ENCODE measurements at places on chromosomes 11 and 22.
A peak's percentile ranks its signal among the peaks of the same experiment; 100 is the strongest.

- no peak for DNase-seq
Observed at GRCh38 chr11:62926680-62927455, 5.7 kb upstream of the CHRM1 start.

DNA sequence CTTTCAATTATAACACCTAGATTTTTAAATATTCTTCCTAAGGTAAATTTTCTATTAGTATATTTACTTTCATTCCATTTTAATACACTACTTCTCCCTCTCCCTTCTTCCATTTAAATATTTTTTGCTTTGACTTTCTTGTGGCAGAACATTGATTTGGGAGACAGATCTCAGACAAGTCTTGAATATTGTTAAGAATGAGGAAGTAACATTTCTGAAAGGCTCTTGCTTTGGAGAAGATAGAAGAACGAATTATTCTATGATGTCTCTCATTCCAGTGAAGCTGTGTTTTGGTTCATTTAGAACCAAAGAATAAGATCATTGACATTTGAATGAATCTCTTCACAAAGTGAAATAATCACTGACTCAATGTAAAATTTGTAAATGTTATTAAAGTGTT lies 2.4 kb downstream of the IPO7 start:
- DNase-seq = no peak

GRCh38 chr11:121465709-121466062 lies 12.9 kb upstream of the SORL1-AS1 start:
- no peak for DNase-seq

DNA sequence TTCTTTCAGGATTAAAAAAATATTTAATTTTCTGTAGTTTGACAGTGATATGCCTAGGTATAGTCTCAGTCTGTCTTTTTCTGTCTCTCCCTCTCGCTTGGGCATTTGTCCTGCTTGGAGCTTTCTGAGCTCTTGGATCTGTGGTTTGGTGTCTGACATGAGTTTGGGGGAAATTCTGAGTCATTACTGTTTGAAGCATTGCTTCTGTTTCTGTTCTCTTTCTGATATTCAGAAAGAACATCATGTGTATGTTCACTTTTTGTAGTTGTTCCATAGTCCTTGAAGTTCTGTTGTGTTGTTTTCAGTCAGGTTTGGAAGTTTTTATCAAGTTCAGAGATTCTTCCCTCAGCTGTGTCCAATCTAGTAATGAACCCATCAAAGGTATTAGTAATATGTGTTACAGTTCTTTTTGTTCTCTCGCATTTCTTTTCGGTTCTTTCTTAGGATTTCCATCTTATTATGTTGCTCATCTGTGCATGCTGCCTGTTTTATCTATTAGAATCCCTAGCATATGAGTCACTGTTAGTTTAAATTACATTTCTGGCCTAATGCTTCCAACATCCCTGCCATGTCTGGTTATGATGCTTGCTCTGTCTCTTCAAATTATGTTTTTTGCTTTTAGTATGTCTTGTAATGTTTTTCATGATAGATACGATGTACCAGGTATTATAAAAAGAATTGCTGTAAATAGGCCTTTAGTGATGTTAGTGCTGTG lies 48.4 kb downstream of the DDX10 start:
- DNase-seq = no peak

- DNase-seq = no peak
Observed at GRCh38 chr11:13229136-13229535, 48.5 kb upstream of the BMAL1 start.

DNA sequence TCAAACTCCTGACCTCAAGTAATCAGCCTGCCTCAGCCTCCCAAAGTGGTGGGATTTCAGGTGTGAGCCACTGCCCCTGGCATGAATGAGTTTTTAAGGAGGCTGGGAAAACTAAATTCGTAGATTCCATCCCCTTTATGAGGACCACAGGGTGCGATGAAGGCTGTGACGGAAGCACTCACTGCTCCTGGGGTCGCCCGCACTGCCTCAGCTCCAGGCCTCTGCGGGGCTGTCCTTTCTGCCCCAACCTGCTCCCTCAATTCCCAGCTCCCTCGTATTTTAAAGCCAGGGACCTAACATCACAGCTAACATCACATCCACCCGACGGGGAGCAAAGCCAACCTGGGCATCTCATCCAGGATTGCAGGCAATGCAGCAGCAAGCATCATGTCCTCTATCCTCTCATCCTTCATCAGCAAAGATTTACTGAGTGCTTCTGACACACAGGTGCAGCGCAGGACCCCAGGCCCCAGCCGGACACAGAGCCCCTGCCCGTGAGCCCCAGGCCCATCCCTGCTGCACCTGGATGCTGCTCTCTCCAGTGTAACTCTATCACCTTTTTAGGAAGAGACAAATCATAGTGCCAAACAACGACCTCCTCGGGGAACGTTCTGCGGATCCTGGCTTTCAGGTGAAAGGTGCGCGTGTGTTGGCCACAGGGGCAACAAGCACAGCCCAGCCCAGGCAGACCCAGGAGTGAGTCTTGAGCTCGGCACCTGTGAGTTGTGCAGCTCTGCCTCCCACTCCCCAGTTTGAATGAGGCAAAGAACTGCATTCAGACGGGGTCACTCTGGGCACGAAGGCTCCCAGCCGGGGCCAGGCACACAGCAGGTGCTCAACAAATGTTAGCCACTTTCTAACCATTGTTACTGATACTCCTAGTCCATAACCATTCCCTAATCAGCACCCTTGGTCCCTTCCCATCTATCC lies 134.3 kb downstream of the CRYBB2 start:
- no peak for DNase-seq

GRCh38 chr11:34052608-34053160 lies 1.2 kb downstream of the CAPRIN1 start:
- DNase-seq = no peak

- DNase-seq = peak; percentile 54
Observed at GRCh38 chr22:20117633-20118299, 740 bp upstream of the TRMT2A start.

DNA sequence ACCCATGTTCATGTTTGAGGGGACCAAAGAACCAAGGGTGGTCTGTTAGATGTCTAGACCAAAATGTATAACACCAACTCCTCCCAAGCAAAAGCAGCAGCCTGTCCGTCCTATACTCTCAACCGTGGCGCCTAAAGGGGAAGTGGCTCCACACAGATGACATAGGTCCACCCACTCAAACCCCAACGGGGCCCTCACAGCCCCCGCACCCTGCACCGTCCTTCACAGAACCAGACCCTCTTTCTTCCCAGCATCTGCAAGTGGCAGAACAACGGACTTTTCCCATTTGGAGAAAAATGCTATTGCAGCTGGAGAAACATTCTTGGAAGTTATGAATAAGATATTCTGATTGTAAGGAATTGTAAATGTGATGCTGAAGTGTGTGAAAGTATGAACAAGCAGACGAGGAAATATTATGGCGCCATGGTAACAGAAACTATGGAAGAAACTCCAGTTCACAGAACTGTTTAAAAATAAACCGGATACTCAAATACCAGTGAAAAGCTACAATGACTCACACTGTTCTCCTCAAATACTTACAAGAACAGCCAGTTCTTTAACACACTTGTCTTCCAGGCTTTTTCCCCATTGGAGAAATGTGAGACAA lies 76.5 kb upstream of the ARFGAP3 start:
- peak; percentile 27 for DNase-seq

- DNase-seq = no peak
Observed at GRCh38 chr11:69641681-69642548, 959 bp downstream of the CCND1 start.

DNA sequence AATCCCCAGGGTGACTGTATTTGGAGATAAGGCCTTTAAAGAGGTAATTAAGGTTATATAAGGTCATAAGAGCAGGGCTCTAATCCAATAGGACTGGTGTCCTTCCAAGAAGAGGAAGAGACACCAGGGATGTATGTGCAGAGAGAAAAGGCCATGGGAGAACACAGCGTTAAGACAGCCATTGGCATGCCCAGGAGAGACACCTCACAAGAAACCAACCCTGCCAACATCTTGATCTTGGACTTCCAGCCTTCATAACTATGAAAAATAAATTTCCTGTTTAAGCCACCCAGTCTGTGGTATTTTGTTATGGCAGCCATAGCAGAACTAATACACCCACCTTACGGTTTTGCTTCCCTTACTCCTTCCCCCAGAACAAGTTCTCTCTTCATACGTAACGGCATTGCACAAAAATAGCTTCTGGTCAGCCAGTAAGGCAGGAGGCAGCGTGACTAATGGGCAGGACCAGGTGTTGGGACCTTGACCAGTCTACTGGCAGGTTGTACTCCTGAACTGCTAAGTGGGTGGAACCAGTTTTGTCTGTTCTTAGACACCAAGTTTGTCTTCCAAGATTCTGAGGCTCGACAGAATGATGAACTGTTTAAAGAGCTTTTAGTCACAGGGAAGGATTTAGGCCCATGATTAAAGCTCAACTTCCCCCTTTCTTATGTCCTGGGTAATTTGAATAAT lies 31.9 kb upstream of the UPB1 start:
- peak; percentile 20 for DNase-seq

DNA sequence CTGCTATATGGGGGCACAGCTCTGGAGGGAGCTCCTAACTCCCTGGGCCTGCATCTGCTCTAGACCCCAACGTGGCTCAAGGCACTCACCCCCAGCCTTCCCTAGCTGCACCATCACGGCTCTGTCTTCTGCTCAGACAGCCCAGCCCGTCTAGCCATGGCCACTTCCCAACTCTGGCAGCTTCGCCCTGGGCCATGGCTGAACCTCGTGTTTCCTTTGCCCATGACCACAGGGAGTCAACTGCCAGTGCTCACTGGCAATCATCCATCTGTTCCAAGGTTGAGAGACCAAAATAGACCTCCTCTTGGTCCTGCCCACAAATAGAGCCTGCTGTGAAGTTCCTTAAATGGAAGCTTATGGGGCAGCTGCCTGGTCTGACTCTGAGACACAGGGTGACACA lies 5.4 kb downstream of the LMO1 start:
- DNase-seq = no peak

GRCh38 chr22:47298017-47298785 lies 535.8 kb downstream of the TBC1D22A start:
- DNase-seq = no peak

DNA sequence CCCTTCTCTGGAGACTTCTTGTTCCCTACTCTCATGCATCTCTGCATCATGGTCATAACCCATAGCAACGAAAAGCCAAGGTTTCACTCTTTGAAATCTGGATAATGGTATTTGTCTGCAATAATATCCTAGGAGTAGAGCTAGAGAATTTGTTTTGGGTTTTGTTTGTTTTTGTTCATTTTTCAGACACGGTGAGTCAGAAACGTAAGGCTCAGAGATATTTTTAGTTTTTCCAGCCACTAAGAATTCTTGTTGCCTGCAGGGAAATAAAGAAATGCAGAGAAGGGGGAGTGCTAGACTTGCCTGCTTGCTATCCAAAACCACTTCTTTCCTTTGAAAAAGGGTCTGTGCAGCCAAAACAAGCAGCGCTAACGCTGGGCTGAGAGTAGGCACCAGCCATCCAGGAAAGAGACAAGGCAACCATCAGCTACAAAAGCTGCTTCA lies 26.0 kb downstream of the POU2AF3 start:
- DNase-seq = no peak

- DNase-seq = no peak
Observed at GRCh38 chr22:36246718-36247117, 6.2 kb upstream of the APOL1 start.

- peak; percentile 24 for DNase-seq
Observed at GRCh38 chr11:76885390-76886097, 24.8 kb downstream of the ACER3 start.

DNA sequence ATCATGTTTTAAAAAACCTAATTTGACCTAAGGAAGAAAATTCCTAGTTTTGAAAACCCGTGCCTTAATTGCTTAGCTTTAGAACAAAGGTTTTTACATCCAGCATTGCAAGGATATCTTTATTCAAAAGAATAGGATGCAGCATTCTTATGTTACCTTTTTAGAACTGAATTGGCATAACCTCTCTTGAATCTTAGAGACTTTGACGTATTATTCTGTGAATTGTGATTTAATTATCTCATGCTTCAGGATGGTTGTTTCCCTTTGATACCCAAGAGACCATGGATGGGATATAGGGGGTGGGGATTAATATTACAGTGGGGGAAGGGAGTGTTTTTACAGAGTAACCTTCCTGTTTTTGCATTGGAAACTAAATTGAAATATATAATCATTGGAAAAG lies 49.4 kb downstream of the ARHGEF12 start:
- DNase-seq = no peak

GRCh38 chr11:117210620-117211019 lies 11.4 kb downstream of the TAGLN start:
- DNase-seq = no peak

DNA sequence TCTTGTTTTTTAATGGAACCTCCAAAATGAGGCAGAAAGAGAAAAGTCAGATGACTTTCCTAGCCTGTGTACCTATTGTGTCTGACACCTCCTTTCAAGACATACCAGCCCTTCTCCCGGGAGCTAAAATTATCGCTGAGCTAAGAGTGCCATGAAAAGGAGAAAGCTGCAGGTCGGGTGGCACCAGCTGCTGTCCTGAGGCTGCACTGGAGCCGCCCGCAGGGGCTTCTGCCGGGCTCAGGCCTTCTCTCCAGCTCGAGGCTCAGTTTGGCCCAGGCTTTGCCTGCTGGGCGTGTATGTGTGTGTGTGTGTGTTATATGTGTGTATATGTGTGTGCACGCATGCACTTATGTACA lies 27.7 kb upstream of the RAB1B start:
- DNase-seq = no peak

GRCh38 chr11:131302836-131303235 lies 67.6 kb upstream of the NTM start:
- no peak for DNase-seq

DNA sequence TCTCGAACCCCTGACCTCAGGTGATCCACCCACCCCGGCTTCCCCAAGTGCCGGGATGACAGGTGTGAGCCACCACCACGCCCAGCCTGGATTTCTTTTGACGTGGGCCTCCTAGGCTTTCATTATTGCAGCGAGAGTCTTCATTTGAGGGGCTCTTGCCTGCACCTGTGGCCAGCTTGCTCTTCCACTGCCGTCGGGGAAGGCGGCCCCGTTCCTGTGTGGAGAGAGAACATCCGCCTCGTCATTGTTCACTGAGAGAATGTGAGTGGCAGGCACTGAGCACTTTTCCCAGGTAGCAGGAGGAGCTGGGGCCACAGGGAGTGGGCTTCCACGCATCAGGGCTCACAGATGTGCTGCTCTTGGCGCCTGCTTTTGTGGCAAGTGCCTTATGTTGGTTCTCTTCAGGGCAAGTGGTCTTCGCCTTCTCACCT lies 365.0 kb downstream of the TBC1D22A start:
- DNase-seq = no peak

- DNase-seq = no peak
Observed at GRCh38 chr22:38240734-38241252, 32.0 kb downstream of the TMEM184B start.

- peak; percentile 69 for DNase-seq
Observed at GRCh38 chr22:25057013-25057881, 104.7 kb downstream of the KIAA1671 start.

GRCh38 chr11:1586699-1587098 lies 1.6 kb upstream of the KRTAP5-1 start:
- DNase-seq = no peak
